ENCODE measurements at places on chromosomes 5 and 9. TPM values are rescaled to one million over a fixed set of nuclear protein-coding genes. Genes with fewer than 3 reads are reported as not detected.

ARHGEF39 gene
- polyA plus RNA-seq = 5.6 TPM

DPYSL3 gene
- 49.4 TPM for polyA plus RNA-seq

DNA sequence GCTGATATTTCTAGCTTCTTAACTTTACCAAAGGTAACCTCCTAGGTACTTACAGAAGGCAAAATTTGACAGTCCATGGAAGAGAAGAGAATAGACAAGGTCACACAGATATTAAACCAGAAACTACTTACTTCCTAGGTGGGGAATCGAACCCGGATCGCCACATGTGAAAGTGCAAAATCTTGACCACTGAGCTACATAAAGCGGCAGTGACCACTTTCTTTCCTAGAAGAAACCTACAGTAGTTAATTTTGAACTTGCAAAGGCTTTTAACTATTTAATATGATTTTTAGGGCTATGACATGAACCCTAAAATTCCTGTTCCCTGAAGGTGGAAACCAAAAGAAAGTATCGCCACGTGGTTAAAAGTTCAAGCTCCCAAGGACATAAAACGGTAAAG is 20.3 kb upstream of the ATOSB start:
- H3K36me3 ChIP-seq = no peaks in the 10 kb centered on the region
- DNase-seq = no peak
- H3K27ac ChIP-seq = no peak overlapping the region

DNA sequence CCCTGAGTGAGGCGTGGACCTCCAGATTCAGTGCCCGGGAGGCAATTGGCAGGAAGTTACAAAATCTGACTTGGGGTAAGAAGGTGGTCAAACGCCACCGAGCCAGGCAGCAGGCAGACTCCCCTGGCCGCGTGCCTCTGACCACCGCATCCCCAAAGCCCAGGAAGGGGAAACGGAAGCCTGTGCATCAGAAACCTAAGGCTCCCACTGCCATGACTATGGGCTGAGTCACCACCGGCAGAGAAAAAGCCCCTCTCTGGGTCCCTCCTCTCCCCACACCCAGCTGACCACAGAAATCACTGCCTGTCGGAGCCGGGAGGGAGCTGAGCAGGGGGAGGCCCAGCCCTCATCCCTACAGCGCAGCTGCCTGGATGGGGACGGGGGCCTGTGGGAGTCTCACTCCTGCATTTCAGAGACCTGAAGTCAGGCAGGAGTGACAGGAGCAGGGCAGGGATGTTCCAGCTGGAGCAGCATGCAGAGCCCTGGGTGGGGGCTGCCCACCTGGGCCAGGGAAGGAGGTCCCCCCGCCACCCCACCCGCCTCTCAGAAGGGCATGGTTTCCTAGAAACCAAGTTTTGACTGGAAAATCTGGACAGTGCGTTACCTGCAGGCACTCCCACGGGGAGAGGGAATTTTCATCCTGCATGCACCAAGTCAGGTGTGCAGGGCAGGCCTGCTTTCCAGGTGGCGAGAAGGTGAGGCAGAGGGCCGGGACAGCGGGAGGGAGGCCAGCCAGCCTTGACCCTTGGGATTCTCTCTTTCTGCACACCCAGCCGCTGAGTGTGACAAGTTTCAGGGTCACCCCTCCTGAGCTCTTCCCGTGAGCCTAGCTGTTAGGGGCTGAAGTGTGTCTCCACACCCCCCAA is 68.2 kb downstream of the LRSAM1 start:
- H3K4me3 ChIP-seq = no peak overlapping the region
- no peaks in the 10 kb centered on the region for H3K36me3 ChIP-seq
- DNase-seq = peak; percentile 98
- no peak overlapping the region for H3K27ac ChIP-seq
- H3K27me3 ChIP-seq = no peaks in the 10 kb centered on the region

GRCh38 chr9:131111854-131112311 is 13.5 kb upstream of the NUP214 start:
- no peak for DNase-seq
- H3K4me3 ChIP-seq = no peak overlapping the region
- no peak overlapping the region for H3K27ac ChIP-seq
- H3K36me3 ChIP-seq = no peaks in the 10 kb centered on the region
- H3K4me1 ChIP-seq = no peaks in the 10 kb centered on the region

DNA sequence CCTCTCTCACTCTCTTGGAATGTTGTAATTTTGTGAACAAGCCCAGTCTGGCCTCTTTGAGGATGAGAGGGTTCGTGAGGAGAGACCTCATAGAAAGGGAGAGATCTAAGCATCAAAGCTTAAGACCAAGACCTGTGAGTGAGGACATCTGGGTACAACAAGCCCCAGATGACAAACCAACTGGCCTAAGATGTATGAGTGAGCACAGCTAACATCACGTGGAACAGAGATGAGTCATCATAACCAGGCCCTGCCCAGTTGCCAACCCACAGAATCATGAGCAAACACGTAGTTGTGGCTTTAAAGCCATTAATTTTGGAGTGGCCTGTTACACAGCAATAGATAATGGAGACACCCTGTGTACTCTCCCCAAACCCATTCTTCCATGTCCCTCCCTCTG is 439.1 kb upstream of the KIF2A start:
- no peak overlapping the region for H3K27ac ChIP-seq
- H3K27me3 ChIP-seq = no peaks in the 10 kb centered on the region

GRCh38 chr5:22643356-22643755 is 209.8 kb downstream of the CDH12 start:
- no peaks in the 10 kb centered on the region for H3K36me3 ChIP-seq
- H3K4me3 ChIP-seq = no peak overlapping the region
- no peaks in the 10 kb centered on the region for H3K27me3 ChIP-seq
- H3K4me1 ChIP-seq = no peaks in the 10 kb centered on the region
- no peak overlapping the region for H3K27ac ChIP-seq
- DNase-seq = no peak

CCDC183 gene
- 43.1 TPM for polyA plus RNA-seq

OLFML2A gene
- polyA plus RNA-seq = 2.6 TPM
